ENCODE measurements at places on chromosomes 3 and 15.

DNA sequence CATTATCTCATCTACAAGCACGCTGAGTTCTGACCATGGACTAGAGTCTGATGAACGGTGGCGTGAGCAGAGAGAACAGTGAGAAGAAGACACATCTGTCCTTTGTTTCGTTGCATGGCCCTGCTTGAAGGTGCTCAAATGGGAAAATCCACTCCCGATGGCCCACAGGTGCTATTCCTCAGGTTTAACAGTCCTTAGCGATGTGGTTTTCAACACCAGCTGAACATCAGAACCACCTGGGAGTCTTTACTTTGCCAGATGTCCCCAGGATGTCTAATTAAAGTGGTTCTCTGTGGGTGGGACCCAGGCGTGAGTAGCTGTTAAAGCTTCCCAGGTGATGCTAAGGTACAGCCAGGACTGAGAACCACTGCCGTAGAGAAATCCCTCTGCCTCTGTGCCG, 13.0 kb downstream of the ADAMTS17 start:
- DNase-seq, result no peak

GRCh38 chr3:178271740-178272387, 264.4 kb upstream of the KCNMB2 start:
- no peak for DNase-seq

GRCh38 chr15:51224428-51224827, 114.0 kb downstream of the CYP19A1 start:
- no peak for DNase-seq

DNA sequence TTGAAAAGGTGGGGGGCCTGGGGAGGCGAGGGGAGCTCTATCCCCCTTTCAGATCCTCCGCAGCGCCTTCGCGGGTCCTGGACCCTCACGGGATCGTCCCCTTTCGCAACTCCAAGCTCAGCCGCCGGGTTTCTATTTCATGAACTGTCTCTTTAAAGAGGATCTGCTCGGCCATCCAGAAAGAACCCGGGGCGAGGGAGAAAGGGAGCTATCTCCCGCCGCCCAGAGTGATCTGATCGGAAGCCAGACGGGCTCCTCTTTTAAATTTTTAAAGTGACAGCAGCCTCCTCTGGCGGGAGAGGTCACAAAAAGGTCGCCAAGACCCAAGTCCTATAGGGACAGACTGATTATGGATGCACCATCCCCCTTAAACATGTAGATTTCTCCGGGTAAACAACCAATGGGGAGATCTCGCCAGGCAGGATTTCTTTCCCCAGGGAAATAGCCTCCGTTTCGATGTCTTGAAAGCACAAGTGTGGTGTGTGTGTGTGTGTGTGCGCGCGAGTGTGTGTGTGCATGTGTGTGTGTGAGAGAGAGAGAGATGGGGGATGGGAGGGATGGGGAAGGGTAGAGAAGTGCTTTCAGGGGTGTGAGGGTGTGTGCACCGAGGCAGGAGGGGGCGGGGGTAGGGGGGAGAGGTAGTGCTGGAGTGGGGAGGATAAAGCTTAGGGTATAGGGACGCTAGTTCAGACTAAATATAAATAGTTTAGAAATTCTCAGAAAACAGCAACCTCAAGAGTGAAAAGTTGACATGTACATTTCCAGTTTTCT, 516.1 kb downstream of the MECOM start:
- no peak for DNase-seq

Data from activated T-helper 1 cell treated with anti-CD3 and anti-CD28 coated beads, Interleukin-2, amount 50 U/mL, for 16 hours (primary cell).